ENCODE measurements at places on chromosomes 6 and 20. TPM values are rescaled to one million over a fixed set of nuclear protein-coding genes. Genes with fewer than 3 reads are reported as not detected.

DNA sequence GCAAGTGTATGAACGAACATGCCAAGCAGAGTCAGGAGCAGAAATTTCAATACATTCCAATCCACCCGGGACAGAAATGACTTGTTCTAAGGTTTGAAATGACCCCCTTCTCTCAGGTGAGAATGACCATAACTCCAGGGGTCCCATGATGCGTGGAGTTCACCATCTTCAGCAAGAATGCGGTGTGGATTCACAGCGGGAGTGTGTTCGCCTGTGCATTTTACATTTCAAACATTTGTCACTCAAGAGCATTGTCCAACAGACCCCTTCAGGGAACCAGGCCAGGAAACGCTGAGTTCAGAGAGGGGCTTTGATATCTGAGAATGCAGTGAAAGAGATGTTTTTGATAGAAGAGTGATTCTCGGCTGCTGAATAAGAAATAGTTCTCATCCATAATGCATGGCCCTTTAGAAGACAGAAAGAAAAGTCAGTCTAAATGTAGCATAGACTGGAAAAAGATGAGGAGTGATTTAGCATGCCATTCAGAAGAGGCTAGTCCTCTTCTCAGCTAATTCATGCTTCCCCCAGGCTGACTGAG lies 200.3 kb upstream of the KCNG1 start:
- no peaks in the 10 kb centered on the region for H3K27me3 ChIP-seq
- no peak overlapping the region for H3K27ac ChIP-seq
- H3K4me1 ChIP-seq: peaks cover 13% of the 10 kb centered on the region
- no peak overlapping the region for H3K4me3 ChIP-seq

GRCh38 chr6:144361016-144361415 lies 75.9 kb downstream of the UTRN start:
- no peaks in the 10 kb centered on the region for H3K36me3 ChIP-seq
- DNase-seq: no peak
- H3K27ac ChIP-seq: no peak overlapping the region
- peaks cover 44% of the 10 kb centered on the region for H3K4me1 ChIP-seq
- H3K4me3 ChIP-seq: no peak overlapping the region

- no peak overlapping the region for H3K27ac ChIP-seq
- H3K27me3 ChIP-seq: no peaks in the 10 kb centered on the region
- no peak overlapping the region for H3K4me3 ChIP-seq
- H3K36me3 ChIP-seq: no peaks in the 10 kb centered on the region
Measured at GRCh38 chr6:154356113-154356512, 490 bp downstream of the IPCEF1 start.

GRCh38 chr6:38783443-38784228 lies 68.5 kb downstream of the DNAH8 start:
- no peaks in the 10 kb centered on the region for H3K27me3 ChIP-seq
- peak overlapping the region; percentile 45 for H3K27ac ChIP-seq

- peaks cover 40% of the 10 kb centered on the region for H3K4me1 ChIP-seq
- DNase-seq: no peak
- H3K27ac ChIP-seq: peak overlapping the region; percentile 51
- H3K36me3 ChIP-seq: peaks cover 18% of the 10 kb centered on the region
Measured at GRCh38 chr6:43061861-43062260, 2.4 kb downstream of the KLC4 start.

DNA sequence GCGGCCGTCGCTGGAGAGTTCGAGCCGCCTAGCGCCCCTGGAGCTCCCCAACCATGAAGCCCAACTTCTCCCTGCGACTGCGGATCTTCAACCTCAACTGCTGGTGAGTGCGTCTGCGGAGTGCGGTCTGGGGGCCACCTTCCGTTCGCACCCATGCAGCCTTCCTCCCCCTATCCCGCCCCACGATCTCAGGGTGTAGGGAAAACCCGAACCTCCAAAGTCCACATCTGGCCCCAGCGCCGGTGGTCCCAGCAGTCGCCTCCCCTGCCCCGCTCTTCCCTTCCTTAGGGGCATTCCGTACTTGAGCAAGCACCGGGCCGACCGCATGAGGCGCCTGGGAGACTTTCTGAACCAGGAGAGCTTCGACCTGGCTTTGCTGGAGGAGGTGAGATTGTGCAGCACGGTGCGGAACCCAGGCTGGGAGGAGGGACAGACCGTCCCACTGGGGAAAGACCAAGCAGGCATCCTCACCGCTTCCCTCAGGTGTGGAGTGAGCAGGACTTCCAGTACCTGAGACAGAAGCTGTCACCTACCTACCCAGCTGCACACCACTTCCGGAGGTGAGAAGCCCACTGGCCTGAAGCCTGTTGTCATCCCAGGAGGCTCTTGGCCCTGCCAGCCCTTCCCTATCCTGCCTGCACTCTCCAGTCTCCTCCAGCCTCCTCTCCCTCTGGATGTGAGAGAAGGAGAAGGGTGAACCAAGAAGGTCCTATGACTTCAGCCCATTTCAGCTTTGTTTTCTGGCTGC lies 719 bp downstream of the SMPD2 start:
- H3K4me3 ChIP-seq: peak overlapping the region; percentile 92
- peak overlapping the region; percentile 90 for H3K27ac ChIP-seq
- peaks cover 13% of the 10 kb centered on the region for H3K36me3 ChIP-seq
- peaks cover 22% of the 10 kb centered on the region for H3K4me1 ChIP-seq
- no peaks in the 10 kb centered on the region for H3K27me3 ChIP-seq

- peaks cover 12% of the 10 kb centered on the region for H3K27me3 ChIP-seq
- no peaks in the 10 kb centered on the region for H3K36me3 ChIP-seq
- DNase-seq: no peak
Measured at GRCh38 chr6:105745464-105746129, 340.5 kb upstream of the PRDM1 start.

DNA sequence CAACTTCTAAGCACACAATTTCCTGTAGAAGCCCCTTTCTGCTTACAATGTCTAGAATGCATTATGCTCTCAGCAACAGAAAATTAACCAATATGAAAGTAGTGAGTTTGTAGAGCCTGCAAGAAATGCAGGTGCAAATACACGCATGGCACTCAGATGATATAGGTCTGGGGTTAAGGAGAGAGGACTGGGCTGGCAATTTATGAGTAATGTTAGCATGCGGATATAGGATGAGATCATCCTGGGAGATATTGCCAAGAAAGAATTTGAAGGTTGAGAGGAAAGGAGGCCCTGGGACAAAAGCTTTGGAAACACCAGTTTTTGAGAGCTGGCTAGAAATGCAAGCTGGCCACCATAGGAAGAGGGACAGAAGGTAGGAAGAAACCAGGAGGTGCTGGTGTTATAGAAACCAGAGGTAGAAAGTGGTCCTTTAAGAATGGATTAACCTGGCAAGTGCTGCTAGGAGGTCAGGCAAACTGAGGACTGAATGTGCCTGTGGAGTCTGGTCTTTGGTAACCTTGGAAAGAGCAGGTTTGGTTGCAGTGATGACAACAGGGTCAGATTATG lies 183.2 kb upstream of the MYLIP start:
- H3K4me3 ChIP-seq: no peak overlapping the region
- no peak overlapping the region for H3K27ac ChIP-seq

GRCh38 chr6:154995254-154996015 lies at the start of gene TIAM2:
TIAM2 (plus strand) TSS chr6:154995315; CDS start chr6:155129224, 133,909 bp downstream.
- H3K36me3 ChIP-seq: no peaks in the 10 kb centered on the region
- H3K4me1 ChIP-seq: peaks cover 15% of the 10 kb centered on the region
- H3K27me3 ChIP-seq: no peaks in the 10 kb centered on the region
- H3K27ac ChIP-seq: peak within 1 kb of the TSS; percentile 49

The FGD2 gene
- total RNA-seq: not detected

The HLA-DOA gene
- total RNA-seq: not detected

The HEY2 gene
- 43.0 TPM for total RNA-seq

The ANKRD66 gene
- not detected for total RNA-seq

DNA sequence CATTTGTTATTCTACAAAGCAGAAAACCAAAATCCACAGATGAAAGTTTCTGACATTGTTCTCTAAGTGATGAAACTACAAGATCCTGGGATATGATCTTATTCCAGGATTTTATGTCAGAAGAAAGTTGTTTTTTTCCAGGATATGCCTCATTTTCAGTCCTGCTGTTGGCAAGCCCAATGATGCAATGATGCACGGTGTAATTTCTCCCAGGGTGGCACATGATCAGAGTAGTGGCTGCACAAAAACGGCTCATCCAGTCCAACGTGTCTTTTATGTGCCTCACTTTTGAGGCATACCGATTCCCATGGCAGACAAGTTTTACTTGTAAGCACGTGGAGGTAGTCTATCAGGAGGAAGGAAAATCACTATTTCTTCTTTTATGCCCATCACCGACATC lies 302.3 kb upstream of the JAG1 start:
- H3K4me3 ChIP-seq: no peak overlapping the region
- no peaks in the 10 kb centered on the region for H3K27me3 ChIP-seq
- DNase-seq: no peak

The GTSF1L gene
- not detected for total RNA-seq

The COL11A2 gene
- total RNA-seq: 10.0 TPM
